ENCODE measurements at places on chromosomes 4 and X.

GRCh38 chr4:153643406-153644383 lies 40.4 kb upstream of the TLR2 start:
- no peak for DNase-seq

DNA sequence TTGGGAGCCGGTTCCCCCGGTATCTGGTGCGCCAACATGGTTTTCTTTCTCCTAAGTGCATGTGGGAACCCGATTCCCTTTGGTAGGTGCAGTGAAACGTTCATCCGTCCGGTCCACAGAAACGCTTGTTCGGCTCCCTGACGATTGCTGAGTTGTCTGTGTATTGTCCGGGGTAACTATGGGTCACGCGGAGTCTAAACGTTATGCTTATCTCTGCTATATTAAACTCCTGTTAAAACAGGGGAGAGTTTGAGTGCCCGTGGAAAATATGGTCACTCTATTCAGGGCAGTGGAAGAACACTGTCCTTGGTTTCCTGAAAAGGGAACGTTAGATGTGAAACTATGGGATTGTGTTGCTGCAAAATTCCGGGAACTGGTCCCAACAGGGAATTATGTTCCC lies 32.4 kb upstream of the MGST2 start:
- no peak for DNase-seq

GRCh38 chrX:32933548-32933947 lies 277.8 kb downstream of the DMD start:
- no peak for DNase-seq

- DNase-seq = no peak
Observed at GRCh38 chr4:128357286-128357685, 69.7 kb upstream of the PGRMC2 start.

DNA sequence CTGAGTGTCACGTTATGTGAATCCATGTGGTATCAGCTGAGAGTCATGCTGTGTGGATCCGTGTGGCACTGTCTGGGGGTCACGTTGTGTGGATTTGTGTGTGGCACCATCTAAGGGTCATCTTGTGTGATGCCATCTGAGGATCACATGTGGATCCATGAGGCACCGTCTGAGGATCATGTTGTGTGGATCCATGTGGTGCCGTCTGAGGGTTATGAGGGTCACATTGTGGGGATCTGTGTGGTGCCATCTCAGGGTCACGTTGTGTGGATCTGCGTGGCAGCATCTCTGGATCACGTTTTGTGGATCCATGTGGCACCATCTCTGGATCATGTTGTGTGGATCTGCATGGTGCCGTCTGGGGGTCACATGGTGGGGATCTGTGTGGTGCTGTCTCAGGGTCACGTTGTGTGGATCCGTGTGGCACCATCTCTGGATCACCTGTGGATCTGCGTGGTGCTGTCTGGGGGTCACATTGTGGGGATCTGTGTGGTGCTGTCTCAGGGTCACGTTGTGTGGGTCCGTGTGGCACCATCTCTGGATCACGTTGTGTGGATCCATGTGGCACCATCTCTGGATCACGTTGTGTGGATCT lies 6.9 kb downstream of the PDE6B start:
- DNase-seq = no peak

Measured in cortex of kidney (tissue), 1 donor.